ENCODE measurements at places on chromosomes 5 and 9. TPM values are rescaled to one million over a fixed set of nuclear protein-coding genes. Genes with fewer than 3 reads are reported as not detected.

- no peak for DNase-seq
Measured at GRCh38 chr9:91163444-91163772, 198.3 kb downstream of the AUH start.

GRCh38 chr5:74862221-74862620 lies 4.0 kb downstream of the FAM169A start:
- no peak for DNase-seq

DNA sequence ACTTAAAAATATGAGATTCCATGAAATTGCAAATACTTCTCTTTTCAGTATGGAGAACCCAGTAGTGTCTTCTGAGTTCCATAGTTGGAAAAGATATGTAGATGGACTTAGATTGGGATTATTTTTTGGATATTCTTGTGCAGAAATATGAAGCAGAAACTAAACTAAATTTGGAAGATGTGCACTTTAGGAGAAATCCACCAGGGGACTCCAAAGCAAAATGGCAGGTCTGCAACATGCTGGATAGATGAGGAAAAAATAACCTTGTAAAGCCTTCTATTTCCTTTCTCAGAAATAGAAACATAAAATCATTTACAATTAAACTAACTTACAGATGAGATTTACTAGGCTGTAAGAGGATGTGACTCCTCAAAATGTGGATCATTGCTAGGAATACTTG lies 49.2 kb upstream of the MINAR2 start:
- no peak for DNase-seq

NR6A1 gene
- polyA plus RNA-seq = 1.9 TPM

ZNF462 gene
- 23.0 TPM for polyA plus RNA-seq

DNA sequence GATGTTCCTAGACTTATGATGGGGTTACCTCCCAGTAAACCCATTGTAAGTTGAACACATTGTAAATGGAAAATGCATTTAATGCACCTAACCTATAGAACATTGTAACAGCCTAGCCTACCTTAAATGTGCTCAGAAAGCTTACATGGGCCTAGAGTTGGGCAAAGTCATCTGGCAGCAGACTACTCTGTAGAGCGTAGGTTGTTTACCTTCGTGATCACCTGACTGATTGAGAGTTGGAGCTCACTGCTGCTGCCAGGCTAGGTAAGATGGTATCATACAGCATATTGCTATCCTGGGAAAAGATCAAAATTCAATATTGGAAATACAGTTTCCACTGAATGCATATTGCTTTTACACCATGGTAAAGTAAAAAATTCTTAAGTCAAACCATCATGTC lies 95.4 kb downstream of the HTR4 start:
- no peak for DNase-seq

TRPM6 gene
- 0.61 TPM for polyA plus RNA-seq

LCP2 gene
- polyA plus RNA-seq = 3.0 TPM

IRX1 gene
- polyA plus RNA-seq = 36.5 TPM
